Hippocampal formation (tissue), 2 donors: ENCODE measurements at places on chromosomes 7 and 10.

- no peak for DNase-seq
These were observed 428.7 kb upstream of the AKR1E2 start for GRCh38 chr10:4397337-4397736.

DNA sequence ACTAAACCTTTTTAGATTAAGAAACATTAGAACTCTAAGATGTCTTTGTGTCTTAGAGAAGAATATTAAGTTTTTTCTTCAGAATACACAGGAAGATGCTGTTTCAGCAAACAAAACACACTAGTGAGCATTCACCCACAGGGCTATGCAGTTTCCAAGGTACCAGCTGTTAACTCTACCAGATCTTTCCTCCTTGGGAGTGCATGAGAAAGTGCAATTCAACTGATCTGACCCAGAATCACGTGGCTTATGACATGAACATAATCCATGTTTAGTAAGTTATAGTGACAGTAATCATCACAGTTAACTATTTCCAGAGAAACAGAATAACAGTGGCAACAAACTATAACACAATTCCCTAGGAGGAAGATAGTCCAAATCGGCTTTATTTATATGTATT is 270.7 kb downstream of the CACNA2D1 start:
- no peak for DNase-seq

DNA sequence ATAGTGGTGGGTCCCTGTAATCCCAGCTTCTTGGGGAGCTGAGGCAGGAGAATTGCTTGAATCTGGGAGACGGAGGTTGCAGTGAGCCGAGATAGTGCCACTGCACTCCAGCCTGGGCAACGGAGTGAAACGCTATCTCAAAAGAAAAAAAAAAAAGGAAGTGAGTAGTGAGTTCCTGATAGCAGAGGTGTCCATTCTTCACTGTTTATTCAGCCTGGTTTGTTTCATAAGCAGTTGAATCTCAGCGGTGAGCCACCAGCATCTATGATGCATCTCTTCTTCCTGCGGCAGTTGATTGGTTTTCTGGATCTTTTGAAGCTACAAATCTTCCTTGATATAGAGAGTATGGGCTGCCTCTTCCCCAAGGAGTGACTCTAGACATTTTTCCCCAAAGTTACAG is 316.1 kb upstream of the MTPN start:
- no peak for DNase-seq

DNA sequence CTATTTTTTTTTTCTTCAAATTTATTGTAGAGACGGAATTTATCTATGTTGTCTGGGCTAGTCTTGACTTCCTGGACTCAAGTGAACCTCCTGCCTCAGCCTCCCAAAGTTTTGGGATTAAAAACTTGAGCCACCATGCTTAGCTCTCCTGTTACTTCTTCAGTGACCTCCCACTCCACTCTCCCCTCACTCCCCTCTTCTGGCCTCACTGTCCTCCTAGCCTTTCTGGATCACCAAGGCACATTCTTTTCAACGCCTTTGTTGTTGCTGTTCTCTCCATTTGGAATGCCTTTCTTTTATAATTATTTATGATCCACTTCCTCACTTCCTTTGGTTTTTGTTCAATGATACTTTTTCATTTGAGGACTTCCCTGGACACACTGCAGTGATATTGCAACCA is 17.9 kb downstream of the PTPRZ1 start:
- DNase-seq, result no peak

- no peak for DNase-seq
These were observed 372.3 kb upstream of the NRP1 start for GRCh38 chr10:33706746-33707145.

GRCh38 chr7:142500366-142500765 is 242.5 kb upstream of the PRSS58 start:
- no peak for DNase-seq

DNA sequence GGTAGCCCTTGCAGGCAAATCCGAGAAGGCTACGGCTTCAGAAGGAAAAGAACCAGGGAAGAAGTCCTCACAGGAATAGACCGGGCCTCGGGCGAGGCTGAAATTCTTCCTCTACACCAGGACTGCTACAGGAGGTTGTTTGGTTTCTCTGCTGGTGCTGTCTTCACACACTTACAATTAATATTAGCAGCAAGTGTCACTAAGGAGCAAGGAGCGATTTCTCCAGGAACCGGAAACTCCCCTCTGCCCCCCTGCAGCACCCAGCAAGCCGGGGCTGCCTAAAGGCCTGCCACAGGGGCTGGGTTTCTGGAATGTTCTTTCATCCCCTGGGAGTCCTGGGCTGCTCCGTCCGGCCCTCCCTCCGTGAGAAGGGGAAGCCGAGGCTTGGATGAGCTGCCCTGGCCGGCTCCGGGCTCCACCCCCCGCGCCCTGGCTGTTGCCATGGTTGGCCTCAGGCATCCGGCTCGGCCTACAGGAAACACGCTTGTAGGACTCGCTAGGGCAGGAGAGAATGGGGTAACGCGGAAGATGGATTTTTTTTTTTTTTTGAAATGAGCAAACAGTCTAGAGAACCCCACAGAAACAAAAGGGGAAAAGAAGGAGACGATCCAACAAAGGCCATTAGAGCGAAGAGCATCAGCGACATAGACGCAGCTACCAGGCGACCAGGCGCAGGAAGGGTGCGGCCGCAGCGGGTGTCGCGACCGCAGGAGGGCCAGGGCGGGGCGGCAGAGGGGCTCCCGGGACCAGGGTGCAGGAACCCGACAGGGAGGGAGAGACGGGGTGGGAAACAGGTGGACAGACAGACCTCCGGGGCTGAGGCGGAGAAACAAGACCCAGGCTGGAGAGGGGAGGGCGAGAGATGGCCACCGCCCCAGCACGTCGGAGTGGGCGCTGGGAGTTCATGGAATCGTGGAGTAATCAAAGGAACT is 33.0 kb downstream of the EN2 start:
- no peak for DNase-seq

DNA sequence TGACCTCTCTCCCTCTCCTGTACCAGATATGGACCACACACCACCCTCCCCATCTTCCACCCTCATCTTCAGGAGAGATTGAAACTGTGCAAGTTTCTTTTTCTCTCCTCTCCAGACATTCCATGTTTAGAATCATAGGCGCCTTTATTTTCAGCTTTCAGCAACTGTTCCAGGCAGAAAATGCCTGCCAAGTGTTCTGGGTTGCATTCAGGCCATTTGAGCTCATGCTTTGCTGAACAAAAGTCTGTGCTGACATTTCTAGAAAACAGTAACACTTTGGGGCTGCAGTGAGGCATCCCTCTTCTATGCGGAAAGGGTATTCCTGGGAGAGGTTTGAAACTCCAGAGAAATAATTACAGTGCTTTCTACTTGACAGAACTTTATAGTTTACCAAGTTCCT is 361.7 kb downstream of the GPAM start:
- no peak for DNase-seq

DNA sequence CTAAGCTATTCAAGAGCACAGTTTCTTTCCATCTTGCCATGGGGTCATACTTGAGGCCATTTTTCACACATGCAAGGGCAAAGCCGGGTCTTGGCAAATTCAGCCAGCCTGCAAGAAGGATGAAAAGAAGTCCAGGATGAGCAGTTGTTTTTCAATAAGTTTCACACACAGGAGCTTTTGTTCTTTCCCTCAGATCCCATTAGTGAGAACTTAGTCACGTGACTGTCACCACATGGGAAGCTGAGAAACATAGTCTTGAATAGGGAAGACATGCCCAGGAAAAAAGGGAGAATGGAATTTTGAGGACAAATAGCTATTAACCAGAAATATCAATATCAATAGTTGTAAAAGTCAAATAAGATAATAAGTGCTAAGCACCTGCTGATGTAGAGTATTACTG is 137.7 kb downstream of the AHR start:
- DNase-seq, result no peak

GRCh38 chr10:26467639-26468038 is 29.5 kb downstream of the APBB1IP start:
- no peak for DNase-seq

GRCh38 chr10:106467506-106467905 is 697.0 kb downstream of the SORCS1 start:
- DNase-seq, result no peak

DNA sequence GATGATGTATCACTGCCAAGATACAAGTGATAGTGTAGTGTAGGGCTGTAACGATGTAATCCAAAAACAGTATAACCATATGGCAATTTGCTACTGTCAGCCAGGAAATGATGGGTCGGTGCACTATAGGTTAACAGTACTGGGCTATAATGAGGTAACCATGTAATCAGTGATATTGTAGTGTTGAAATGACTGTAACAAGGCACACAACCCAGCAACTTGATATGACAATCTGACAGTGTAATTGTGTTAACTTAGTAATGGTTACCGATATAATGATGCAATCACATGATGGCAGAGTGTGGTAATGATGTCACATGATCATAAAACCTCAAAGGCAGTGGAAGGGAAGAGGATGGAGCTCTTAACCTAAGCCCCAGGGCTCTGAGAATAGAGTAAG is 73.8 kb upstream of the SLF2 start:
- no peak for DNase-seq

DNA sequence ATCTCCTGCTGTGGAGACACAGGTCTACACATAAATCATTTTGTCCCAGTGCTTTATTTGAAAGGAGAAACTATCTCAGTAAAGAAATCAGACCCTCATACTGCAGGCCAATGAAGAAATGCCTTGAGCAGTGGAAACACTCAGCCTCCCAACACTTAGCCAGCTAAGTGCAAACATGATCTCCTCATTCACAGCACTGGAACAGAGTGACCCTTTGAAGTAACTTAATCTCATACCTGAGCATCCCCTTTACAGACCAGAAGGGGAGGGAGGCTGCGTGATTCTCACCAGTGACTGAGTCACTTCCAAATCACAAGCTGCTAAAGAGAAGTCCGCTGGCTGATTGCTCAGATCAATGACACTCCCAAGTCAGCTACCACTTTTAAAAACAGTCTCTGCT is 4.5 kb downstream of the CHST15 start:
- DNase-seq, result no peak

GRCh38 chr10:69860271-69860670 is 58.6 kb downstream of the COL13A1 start:
- DNase-seq, result no peak

GRCh38 chr7:134589491-134589941 is 40.6 kb downstream of the AKR1B15 start:
- DNase-seq, result no peak

DNA sequence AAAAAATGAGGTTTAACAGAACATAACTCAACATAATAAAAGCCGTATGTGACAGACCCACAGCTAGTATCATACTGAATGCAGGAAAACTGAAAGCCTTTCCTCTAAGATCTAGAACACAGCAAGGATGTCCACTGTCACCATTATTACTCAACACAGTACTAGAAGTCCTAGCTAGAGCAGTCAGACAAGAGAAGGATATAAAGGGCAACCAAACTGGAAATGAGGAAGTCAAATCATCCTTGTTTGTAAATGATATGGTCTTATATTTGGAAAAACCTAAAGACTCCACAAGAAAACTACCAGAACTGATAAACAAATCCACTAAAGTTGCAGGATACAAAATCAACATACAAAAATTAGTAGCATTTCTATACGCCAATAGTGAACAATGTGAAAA is 45.9 kb downstream of the C10orf71 start:
- DNase-seq, result no peak

DNA sequence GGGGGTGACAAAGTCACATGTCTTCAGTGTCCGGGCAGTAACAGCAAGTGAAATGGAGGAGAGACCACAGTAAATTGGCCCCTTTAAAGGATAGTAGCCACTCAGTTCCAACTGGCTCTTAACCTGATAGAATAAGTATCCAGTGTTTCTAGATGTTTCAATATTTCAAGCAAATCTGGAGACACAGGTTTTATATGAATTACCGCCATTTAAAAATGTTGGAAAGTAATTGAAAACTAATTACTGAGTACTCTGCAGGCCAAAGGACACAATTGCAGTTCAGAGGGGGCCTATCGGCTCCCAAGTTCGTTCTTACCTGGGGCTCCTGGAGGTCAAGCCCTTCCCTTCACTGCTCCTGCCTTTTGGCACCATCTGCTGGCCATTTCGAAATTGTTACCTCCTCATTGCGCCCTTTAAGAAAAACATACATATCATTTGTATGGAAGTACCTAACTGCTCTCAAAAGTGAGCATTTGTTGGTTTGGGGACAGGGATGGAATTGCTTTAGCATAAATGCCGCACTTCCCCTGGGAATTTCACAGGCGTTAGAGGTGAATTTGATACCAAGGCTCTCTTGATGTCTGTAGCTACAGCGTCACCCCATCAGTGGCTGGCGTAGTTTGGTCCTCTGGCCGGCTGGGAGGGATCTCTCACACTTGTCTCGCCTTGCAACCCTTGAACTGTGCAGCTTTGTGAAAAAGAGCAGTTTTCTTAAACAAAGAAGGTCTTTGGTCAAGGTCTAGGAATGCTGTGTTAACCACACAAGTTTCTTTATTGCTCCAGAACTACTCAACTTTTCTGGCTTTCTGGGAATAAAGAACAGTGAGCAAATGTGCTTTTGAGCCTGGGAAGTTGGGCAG is 220.0 kb downstream of the ARHGAP21 start:
- no peak for DNase-seq

GRCh38 chr7:157208571-157209413 is 70.1 kb downstream of the UBE3C start:
- DNase-seq, result no peak

DNA sequence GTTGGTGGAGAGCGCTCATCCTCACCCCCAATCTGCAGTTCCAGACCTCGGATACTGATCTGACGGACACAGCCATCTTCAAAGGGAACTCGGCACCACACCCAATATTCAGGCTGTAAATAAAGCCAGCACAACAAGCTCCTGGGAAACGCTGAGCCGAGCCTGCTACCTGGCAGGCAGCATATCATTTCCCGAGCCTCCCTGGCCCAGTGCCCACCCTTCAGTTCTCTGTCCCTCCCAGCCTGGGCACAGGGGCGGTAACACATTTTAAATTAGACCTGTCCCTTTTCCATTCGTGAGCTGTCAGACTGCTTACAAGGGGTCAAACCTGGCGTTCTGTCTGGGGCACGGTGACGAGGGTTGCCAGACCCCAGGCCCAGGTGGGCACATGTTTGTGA is 250.5 kb downstream of the ARHGAP12 start:
- DNase-seq, result no peak

- DNase-seq, result no peak
These were observed 386.0 kb upstream of the SHH start for GRCh38 chr7:156198277-156198676.

DNA sequence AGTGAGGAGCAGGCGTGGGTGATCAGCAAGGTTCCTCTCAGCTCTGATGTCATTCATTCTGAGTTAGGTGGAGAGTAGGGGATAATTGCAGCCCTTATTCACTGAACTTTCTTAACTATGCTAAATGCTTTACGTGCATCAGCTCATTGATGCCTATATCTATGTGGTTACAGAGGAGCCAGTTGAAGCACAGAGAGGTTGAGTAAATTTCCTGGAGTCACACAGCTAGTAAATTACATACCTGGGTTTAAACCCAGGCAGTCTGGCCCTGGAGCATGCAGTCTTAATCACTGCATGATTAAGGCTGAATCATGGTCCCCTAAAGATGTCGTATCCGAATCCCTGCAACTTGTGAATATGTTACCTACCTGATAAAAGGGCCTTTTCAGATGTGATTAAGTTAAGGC is 99.6 kb downstream of the GRK5 start:
- no peak for DNase-seq

- no peak for DNase-seq
These were observed 170.1 kb downstream of the OTUD1 start for GRCh38 chr10:23608926-23609325.
